NCI-H1048 (cell line): ENCODE measurements at places on chromosomes 16 and 17.

GRCh38 chr17:47873200-47874090 is 22.5 kb upstream of the SP6 start:
- no peak for DNase-seq

DNA sequence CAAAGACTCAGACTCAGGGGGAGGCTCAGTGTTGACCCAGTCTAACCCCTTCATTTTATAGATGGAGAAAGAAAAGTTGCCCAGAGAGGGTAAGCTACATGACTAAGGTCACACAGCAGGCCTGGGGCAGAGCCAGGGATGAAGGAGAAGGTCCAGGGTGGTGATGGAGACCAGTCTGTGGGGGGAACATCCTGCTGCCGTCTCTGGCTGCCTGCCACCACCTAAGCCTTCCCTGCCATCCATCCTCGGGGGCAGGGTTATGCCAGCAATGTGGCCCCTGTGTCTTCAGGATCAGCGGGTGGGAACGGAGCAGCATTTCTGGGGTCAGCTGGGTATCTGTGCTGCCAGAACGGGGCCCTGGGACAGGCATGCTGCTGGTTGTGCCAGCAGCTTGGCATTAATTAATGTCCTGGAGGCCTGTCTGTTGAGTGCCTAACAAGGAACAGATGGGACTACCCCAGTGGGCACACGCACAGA is 5.5 kb downstream of the DOK4 start:
- no peak for DNase-seq

GRCh38 chr17:65102788-65103187 is 34.4 kb upstream of the RGS9 start:
- no peak for DNase-seq

GRCh38 chr17:62970610-62971009 is 4.6 kb downstream of the TANC2 start:
- DNase-seq = no peak

- DNase-seq = no peak
These were observed 6.2 kb downstream of the TMC6 start for GRCh38 chr17:78122216-78122930.

DNA sequence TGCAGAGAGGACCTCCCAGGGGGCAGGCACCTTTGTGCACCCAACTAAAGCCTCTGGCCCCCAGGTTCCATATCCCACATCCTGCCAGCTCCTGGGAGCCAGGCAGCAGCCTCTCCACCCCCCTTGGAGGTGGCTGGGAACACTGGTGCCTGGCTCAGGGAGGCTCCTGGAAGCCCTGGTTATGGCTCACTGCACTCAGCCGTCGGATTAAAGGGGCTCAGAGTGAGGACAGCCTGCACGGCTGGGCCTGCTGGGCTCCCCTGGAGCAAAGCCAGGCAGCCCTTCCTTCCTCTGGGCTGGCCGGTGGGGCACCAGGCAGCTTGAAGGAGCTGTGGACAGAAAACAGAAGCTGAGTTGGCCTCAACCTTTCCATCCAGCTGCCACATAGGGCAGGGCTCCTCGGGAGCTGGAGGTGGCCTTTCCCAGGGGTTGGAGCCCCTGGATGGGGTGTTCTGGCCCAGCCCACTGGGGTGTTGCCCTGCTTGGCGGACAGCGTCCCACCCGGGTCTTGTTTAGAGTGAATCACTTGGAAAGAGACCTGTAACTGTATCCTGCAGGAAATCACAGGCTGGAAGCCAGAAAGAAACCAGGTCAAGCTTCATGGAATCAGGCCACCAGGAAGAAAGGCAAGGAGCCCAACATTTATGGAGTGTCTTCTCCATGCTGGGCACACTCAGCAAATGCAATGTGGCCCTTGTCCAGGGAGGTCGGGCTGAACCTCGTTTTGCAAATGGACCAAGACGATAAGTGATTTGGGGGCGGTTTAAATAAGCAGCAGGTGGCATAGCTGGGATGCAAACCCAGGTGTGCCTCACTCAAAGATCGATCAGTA is 253.3 kb downstream of the SOX9 start:
- no peak for DNase-seq
